Stimulated activated CD4-positive, alpha-beta T cell treated with anti-CD3 and anti-CD28 coated beads, Interleukin-4, amount 100 ng/mL, for 48 hours (primary cell): ENCODE measurements at places on chromosomes 7 and 10.

DNA sequence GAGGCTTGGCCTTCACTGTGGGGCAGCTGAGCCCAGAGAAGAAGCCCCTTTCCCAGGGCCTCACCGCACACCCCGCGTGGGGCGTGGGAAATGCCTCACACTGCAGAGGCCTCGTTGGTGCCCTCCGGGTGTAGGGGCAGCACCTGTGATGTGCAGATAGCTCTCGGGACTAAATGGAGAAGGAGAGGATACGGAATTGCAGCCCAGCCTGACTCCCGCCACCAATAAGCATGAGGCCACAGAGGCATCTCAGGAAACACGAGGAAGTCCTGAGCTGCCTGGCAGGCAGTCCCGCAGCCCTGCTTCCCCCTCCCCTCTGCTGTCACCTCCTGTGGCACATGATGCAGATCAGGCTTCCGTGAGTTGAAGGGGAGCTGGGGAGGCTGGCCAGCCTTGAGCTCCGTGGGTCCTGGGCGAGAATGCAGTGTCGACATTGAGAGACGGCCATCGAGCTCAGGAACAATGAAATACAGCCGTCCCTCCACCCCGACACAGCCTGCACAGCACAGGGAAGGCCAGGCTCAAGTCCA is 59.6 kb upstream of the PPP2R2D start:
- DNase-seq = no peak

GRCh38 chr7:99359465-99360154 is 14.9 kb upstream of the ARPC1B start:
- DNase-seq = no peak

GRCh38 chr7:53812135-53812534 is 730.0 kb upstream of the VSTM2A start:
- no peak for DNase-seq

DNA sequence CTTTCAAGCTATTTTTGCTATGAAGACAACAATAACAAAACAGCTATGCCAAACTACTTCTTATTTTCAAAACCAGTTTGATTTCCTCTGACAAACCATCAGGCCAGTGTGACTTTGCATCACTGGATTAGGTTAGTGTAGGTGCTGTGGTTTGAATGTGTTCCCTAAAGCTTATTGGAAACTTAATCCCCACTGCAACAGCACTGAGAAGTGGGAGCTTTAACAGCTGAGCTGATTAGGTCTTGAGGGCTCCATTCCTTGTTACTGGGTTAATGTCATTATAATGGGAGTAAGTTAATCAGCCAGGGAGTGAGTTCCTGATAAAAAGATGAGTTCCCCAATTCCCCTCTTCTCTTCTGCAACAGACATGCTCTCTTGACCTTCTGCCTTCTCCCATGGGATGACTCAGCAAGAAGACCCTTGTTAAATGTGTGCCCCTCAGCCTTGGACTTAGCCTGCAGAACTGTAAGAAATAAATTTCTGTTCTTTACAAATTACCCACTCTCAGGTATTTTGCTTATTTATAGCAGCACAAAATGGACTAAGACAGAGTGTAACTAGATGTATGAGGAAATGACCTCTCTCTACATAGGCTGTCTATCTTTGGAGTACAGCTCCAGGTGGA is 186.8 kb downstream of the CTTNBP2 start:
- DNase-seq = no peak

DNA sequence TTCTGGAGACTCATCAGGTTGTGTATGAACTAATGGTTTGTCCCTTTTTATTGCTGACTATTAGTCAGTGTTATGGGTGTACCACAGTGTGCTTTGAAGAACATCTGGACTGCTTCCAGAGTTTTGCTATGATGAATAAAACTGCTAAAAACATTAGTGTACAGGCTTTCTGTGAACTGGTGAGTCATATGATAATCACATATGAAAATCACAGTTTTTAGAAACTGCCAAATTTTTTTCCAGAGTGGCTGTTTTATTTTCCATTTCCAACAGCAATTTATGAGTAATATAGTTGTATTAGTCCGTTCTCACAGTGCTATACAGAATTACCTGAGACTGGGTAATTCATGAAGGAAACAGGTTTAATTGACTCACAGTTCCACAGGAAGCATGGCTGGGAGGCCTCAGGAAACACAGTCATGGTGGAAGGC is 281.2 kb upstream of the VSTM2A start:
- DNase-seq = no peak

DNA sequence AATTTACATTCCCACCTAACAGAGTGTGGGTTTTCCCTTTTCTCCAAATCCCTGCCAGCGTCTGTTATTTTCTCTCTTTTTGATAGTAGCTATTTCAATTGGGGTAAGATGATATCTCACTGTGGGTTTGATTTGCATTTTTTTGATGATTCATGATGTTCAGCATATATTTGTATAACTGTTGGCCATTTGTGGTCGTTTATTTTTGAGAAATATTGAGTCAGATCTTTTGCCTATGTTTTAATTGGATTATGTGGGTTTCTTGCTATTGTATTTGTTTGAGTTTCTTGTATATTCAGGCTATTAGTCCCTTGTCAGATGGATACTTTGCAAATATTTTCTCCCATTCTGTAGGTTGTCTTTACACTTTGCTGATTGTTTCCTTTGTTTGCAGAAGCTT is 193.8 kb downstream of the ABCA13 start:
- no peak for DNase-seq

DNA sequence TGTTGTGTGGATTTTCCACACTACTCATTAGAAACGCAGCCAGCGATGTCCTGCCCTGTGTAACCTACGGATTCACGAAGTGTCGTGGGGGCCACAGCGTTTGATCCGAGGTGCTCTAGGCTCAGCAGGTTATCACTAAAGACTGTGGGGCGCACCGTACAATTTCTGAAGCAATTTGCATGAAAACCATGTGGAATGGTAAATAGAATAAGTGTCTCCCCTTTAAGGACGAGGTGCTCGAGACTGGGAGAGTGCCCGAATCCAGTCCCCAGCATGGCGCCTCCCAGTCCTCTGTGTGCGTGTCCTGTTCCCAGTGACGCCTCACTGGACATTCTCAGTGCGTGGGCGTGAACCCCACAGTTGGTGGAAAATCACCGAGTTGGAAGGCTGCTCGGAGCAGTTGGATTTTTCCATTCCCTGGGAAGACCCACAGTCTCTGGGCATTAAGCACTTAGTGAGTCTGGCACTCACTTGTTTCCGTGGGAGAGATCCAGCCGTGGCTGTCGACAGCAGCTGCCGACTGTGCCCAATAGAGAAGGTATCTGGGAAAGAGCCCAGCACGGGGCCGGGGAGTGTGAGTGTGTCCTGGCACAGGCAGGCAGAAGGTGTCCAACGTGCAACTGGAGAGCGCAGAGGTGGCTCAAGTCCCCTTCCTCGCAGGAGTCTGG is 37.0 kb downstream of the PFKP start:
- no peak for DNase-seq

GRCh38 chr10:51783941-51784340 is 84.5 kb upstream of the CSTF2T start:
- no peak for DNase-seq

GRCh38 chr10:107166403-107166802 is 1.9 kb upstream of the SORCS1 start:
- DNase-seq = no peak

DNA sequence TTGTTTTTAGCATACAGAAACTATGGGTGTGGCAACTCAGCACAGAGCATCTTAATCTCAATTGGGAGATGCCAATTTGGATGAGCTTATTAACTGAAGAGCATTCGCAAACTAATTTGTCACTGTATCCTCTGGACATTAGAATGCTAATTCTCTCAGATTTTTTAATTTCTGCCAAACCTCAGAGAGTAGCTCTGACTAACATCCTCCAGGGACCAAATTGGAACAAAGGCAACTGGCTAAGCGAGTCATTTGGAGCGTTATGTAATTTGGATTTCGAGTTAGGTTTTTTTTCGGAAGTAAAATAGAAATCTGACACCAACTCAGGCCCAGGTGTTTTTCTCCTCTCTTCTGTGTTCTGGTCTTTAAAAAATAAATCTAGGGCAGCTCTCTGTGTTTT is 201.9 kb downstream of the BMPER start:
- no peak for DNase-seq
